ENCODE measurements at places on chromosomes 7 and 10. TPM values are rescaled to one million over a fixed set of nuclear protein-coding genes. Genes with fewer than 3 reads are reported as not detected.
A peak's percentile ranks its signal among the peaks of the same experiment; 100 is the strongest.

The TRIM50 gene
- total RNA-seq = not detected

- DNase-seq = peak; percentile 86
Observed at GRCh38 chr10:79400146-79401004, 45.0 kb downstream of the ZCCHC24 start.

The EPO gene
- 0.20 TPM for total RNA-seq

- DNase-seq = no peak
Observed at GRCh38 chr7:27148756-27149641, 1.4 kb upstream of the HOXA6 start.

DNA sequence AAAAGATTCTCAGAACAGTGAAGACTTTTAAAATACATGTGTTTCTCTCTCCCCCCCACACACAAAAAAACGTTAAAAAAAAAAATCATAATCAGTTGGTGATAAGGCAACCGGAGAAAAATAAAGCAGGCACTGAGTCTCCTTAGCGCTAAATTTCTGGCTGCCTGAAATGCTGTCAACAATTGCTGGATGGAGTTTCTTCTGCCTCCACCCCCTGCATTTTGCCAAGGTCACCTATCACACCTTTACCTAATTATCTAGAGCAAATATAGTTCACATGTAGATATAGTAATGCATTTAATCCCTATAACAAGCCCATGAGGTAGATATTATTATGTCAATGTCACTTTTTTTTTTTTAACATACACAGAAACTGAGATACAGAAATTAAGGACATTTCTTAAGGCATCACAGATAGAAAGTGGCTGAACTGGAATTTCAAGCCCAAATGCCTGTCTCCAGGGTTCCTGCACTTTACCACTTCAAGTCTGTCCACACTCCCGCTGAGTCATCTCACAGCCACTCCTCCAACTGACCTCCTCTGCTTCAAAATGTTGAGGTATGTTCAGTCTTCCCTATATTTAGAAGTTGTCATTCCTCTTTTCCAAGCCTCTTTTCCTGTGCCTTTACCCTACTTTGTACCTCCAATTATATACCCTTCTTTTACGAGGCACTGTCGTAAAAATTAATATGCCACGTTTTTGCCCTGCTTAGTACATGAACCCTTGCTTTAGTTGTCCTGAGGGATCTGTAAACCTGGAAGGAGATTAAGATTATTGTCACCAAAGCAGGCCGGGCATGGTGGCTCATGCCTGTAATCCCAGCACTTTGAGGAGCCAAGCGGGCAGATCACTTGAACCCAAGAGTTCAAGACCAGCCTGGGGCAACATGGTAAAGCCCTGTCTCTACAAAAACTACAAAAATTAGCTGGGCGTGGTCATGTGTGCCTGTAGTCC is 72.8 kb upstream of the MPP7 start:
- DNase-seq = no peak

The GATA3 gene
- total RNA-seq = 6.3 TPM

- no peak for DNase-seq
Observed at GRCh38 chr7:31487071-31487470, 26.8 kb upstream of the ITPRID1 start.

GRCh38 chr10:61897671-61898434 is 3.6 kb upstream of the ARID5B start:
- peak; percentile 77 for DNase-seq

DNA sequence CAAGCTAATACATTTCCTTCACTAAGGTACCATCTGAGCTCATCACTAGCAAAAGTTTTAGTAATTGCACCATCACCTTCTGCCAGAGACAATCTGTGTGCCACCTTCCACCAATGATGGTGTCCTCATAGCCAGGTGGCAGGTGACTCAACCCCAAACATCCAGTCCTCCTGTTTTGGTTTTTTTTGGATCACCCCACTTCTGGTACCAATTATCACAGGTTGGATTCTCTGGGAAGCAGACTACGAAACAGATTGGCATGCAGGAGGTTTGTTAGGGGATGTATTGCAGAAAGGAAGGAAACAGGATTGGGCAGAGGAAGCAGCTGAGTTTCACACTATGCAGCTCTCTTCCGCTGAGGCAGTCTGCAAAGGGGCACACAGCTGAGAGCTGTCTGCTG is 4.5 kb upstream of the TACC2 start:
- DNase-seq = no peak

GRCh38 chr7:36459236-36459960 is 69.7 kb downstream of the ANLN start:
- no peak for DNase-seq

DNA sequence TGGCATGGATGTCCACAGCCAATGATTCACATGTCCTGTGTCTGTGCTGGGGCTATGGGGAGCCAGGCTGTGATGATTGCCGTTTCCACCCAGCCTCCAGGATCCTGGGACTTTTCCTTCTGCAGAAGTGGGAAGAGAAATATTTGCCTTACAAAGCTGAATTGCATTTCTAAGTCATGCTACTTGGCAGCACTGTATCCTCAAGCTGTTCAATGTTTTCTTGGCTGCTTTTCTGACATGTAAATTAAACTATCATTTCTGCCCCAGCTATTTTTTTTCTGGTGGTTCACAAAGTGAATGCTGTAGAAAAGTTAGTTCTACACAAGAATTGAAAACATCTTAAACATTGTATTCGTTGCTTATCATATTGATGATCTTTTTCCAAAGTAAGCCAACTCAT is 51.9 kb upstream of the TCERG1L start:
- DNase-seq = no peak

GRCh38 chr7:55072251-55072650 is 53.4 kb downstream of the EGFR start:
- DNase-seq = no peak

- DNase-seq = peak; percentile 49
Observed at GRCh38 chr7:910441-910861, 34.1 kb downstream of the GET4 start.

- DNase-seq = no peak
Observed at GRCh38 chr10:103917302-103918052, 507 bp downstream of the STN1 start.

The EN2 gene
- total RNA-seq = not detected

- no peak for DNase-seq
Observed at GRCh38 chr7:112744818-112745217, 45.4 kb downstream of the TMEM168 start.

- DNase-seq = no peak
Observed at GRCh38 chr7:151135866-151136843, 31.3 kb downstream of the GBX1 start.

GRCh38 chr10:9302140-9302746 is 1247.8 kb downstream of the GATA3 start:
- no peak for DNase-seq

DNA sequence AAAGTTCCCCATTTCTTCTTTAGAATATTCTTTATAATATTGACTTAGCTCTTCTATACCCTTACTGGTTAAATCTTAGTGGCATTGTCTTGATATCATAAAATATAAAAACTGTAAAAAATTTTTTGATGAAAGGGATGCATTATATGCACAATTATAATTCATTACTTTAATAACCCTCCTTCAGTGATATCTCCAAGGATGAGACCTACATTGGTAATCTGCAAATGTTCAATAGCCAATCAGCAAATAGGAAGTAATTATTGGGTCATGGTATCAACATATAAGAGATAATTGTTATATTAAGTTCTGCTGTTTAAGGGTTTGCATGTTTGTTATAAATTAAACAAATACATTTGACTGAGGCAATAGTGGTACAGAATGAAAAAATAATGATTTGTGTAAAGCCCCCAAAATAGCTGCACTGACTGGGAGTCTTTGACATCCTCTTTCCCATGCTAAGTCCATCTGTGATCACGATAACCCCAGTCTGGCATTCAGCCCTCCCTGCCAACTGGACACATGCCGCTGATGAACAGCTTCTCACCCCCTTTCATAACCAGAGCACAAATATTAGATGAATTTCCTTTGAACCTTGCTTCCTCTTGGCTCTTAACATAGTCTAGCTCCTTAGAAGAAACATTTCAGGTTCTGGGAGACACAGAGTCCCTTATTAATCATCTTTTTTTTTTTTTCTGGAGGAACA is 169.5 kb downstream of the CPED1 start:
- DNase-seq = no peak
